ENCODE measurements at places on chromosomes 11 and 22.

DNA sequence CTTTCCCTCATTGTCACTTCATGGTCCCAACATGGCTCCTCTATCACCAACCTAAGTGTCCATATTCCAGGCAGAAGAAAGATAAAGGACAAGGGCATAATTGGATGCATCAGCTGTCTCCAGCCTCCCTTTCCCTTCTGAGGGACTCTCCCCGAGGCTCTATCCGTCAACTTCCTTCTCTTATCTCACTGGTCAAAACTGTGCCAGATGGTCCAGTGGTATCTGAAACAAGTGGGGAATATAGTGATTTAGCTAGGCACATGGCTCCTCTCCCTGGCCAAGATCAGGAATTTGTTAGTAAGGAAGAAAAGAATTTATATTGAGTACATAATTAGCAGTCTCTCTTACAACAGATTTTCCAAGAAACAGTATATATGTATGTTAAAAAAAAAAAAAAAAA, 12.6 kb upstream of the SPON1 start:
- no peak for DNase-seq

DNA sequence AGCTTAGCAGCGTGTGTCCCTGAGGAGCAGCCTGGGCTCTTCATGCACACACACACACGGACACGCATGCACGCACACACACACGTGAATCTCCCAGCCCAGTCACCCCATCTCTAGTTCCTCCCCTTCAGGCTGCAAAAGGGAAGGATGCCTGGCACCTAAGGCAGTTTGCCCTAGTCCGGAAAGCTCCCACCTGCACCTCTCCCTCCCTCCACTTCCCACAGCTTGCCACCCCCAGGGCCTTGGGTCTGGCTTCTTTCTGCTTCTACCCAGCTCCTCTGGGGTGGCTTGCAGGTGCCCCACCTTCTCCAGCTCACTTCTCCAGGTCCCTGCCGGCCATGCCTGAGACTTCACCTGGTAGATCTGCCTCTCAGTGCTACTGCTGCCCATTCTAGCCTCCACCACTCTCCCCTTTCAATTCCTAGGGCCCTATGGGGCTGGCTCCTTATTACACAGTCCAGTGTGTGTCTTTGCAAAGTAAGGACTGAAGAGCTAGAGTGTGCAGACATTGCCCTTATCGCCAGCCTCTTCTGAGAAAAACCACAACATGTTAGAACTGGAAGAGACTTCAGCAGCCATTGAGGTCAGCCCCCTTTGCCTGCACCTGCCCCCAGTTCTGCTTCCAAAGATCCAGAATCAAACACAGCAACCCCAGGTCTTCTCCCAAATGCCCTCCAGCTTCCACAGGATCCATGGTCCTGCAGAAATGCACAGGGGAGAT, 33.5 kb upstream of the CHST1 start:
- no peak for DNase-seq

- DNase-seq: peak; percentile 60
Observed at GRCh38 chr22:35900483-35901168, 128.0 kb downstream of the RBFOX2 start.

DNA sequence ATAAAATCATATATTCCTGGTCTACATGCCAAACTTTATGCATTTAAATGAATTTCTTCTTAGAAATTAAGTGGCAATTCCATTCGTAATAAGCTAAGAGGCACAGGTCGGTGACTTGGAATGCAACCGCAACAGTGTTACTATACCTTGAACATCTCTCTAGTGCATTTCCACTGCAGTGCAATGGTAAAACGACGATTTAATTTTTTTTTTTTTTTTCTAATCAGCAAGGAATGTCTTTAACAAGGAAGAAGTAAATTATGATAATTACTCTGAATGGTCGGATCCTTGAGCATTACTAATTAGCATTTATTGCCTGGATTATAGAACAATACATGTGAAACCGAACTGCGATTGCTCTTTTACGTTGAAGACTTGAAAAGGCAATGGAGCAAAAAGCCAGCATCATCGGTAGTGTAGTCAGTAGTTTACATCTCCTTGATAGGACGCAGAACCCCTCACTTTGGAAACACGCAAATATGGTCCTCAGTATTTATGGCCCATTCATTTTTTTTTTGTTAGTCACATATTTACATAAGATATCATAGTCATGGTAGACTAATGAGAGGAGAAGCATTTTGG, 20.2 kb downstream of the BLID start:
- no peak for DNase-seq
